ENCODE measurements at places on chromosomes 1 and 21.

DNA sequence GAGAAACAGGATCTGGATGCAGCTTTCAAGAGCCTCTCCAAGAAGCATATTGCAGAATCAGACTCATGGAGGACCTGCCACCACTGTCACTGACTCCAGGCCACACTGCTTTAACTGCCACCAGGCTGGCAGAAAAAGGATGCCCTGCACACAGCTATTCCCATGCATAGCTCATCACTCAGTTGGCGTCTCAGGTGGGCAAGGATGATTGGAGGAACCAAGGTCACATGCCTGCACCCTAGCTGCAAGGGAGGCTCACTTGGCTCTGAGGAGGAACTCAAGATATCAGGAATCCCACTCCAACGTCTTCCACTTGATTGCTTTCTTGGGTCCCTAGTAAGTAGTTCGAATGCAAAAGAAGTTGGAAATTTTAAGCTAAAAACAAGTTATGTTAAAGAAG is 19.6 kb upstream of the SPOCD1 start:
- no peak for DNase-seq

GRCh38 chr1:184931566-184931965 is 42.7 kb downstream of the NIBAN1 start:
- DNase-seq: no peak

- no peak for DNase-seq
Observed at GRCh38 chr1:213331631-213332175, 280.7 kb downstream of the RPS6KC1 start.

DNA sequence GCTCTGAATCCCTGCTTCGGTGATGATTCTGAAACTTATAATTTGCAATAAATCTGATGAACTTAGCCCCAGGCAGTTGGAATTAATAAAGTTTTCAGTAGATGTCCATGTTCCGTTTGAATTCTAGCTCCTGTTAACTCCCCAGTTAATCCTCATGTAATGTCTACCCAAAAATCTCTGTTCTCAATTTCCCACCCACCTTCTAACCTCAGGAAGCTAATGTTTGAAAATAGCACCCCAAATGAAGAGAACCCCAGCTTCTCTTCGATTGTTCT is 3.6 kb downstream of the MYOG start:
- DNase-seq: no peak

DNA sequence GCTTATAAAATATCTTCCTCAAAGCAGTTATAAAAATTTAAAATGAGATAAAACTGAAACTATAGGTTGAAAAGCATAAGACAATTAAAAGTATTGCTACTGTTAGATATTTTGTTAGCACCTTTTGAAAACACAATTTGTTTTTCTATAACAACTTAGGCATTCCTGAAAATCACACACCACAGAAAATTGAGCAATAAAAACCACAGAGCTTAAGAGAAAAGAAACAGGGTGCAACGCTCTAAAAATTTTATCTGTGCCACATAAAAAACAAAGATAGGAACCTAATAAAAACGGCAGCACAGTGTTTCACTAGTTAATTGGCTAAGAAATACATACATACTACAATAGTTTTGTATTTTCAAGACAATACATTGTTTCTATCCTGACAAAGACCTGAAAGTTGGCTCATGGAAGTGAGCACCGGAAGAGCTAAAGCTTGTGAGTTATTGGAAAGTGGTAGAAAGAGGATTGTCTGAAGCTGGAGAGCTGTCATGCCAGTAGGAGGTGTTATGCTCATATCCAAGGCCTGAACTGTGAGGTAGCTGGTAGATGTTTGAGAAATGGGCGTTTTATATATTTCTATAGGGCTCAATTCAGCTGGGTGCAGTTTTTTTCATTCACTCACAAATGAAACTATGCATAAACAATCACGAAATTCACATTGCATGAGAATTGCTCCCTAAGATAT is 45.8 kb downstream of the RGS7 start:
- DNase-seq: no peak

- DNase-seq: no peak
Observed at GRCh38 chr1:230127105-230128054, 60.3 kb downstream of the GALNT2 start.

DNA sequence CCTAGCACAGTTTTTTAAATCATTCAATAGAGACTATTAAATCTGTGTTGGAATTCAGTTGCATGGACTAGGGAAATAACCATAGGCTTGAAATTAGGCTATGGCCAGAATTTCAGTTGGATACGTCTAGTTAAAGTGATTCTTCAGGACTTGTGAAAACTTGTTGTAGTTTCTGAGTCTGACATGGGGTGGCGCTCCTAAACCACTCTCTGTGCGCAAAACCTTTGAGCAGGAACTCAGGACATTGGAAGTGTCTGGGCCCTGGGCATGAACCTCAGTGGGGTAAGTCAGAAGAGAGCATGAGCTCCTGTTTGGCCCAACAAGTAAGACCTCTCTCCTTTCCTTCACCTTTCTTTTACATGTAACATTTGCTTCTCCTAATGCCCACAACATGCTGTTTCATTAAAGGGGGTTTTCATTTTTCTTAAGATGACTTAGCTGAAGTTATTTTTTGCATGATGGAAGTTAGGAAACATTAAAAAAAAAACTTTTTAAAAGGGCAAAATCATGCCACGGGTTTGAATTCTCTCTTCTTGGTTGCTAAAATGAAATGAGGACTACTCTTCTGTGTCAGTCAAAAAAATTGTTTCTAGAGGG is 17.1 kb upstream of the CCDC190 start:
- DNase-seq: no peak

DNA sequence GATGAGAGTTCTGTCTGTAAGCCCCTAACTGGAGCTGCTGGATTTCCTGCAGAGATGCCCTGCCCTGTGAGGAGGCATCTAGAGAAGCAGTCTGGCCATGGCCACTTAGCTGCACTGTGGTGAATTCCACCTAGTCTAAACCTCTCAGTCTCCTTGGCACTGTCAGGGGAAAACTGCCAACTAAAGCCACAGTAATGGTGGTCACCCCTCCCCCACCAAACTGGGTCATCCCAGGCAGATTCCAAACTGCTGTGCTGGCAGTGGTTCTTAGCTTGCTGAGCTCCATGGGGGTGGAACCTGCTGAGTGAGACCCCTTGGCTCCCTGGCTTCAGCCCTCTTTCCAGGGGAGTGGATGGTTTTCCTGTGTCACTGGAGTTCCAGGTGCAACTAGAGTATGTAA is 740.6 kb downstream of the RWDD3 start:
- DNase-seq: no peak

DNA sequence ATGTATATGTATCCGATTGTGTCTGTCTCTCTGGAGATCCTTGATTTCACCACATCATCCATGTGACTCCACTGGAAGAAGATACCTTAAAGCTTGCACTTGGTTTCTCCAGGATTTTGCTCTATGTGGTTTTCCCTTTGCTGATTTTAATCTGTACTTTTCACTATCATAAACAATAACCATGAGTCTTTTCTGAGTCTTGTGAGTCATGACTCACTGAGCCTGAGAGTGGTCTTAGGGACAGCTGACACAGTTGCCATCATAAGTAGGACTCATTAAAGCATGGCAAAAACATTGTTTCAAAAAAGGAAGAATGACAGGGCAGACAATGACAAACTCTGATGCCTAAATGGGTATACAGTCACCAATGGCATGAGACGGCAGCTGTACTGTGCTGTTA is 226.2 kb downstream of the AKT3 start:
- no peak for DNase-seq

GRCh38 chr1:156667610-156667967 is 9.6 kb downstream of the NES start:
- DNase-seq: no peak

GRCh38 chr1:24905979-24906720 is 23.9 kb downstream of the RUNX3 start:
- DNase-seq: no peak

- DNase-seq: no peak
Observed at GRCh38 chr1:110927484-110928075, 36.1 kb downstream of the LRIF1 start.

- no peak for DNase-seq
Observed at GRCh38 chr21:46254208-46254975, 25.8 kb upstream of the LSS start.

DNA sequence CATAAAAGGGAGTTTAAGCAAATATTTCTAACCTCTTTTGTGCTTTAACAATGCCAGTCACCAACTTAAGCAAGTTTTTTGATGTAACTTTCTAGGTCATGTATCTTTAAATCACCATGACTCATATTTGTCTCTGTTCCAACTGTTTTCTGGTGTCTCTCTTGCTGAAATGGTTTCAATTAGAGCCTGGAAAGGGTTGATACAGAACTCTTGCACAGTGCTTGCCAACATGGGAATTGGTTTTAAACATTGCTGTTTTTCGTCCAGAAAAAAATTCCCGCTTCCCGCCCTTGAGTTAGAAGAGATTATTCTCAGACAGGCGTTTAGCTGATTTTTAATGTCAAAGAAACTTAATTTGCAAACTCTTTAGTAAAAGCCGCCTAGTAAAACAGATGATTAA is 46.4 kb upstream of the SLC22A15 start:
- no peak for DNase-seq

DNA sequence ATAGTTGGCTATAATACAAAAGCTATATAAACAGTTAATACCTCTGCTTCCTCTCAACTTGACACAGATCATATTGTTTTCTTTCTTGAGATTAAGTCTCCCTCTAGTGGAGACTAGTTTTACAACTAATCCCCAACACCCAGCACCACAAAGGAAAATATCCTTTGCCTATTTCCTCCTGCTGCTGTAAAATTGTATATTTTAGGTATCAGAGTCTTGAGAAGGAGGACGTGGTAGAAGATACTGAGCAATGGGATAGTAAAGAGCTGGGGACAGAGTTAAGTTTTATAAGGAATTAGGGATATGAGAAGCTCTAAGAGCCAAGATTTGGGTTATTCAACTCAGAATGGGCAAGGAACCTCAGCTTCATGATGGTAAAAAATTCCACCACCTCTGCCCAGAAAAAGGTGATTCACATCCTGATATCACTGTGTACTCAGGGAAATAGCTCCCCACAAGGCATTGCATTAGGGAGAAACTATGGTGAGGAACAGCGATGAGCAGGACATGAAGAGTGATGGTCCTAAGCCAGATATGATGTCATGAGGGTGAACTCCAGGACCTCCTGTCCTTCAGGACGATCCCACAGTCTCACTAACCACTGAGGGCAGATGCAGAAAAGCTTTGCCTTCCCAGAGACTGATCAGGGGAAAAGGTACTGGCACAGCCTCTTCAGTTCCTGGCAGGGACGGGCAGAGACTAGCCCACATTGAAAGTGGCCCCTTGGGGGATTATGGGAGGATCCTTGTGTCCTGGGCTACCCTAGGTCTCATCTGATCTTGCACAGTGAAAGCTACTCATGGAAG is 14.7 kb upstream of the CFAP126 start:
- no peak for DNase-seq

DNA sequence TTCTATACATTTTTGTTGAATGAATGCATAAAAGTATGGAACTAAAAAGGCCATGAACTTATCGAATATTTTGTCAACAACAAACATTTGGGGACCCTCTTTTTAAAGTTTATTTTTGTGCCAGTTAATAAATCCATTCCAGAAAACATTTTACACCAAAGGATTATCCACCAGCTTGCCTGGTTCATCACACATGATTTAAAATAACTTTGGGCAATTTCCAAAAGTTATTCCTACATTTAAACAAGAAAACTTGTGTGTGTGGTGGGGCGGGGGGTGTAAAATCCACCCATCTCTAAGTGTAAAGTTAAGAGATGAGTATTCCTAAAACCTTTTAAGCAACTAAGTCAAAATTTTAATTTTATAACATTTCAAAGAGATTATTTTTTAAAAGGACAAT is 224.5 kb upstream of the SNX7 start:
- DNase-seq: no peak

- DNase-seq: no peak
Observed at GRCh38 chr21:46625759-46626158, 9.7 kb upstream of the PRMT2 start.
